ENCODE measurements at places on chromosomes 13 and 19.

DNA sequence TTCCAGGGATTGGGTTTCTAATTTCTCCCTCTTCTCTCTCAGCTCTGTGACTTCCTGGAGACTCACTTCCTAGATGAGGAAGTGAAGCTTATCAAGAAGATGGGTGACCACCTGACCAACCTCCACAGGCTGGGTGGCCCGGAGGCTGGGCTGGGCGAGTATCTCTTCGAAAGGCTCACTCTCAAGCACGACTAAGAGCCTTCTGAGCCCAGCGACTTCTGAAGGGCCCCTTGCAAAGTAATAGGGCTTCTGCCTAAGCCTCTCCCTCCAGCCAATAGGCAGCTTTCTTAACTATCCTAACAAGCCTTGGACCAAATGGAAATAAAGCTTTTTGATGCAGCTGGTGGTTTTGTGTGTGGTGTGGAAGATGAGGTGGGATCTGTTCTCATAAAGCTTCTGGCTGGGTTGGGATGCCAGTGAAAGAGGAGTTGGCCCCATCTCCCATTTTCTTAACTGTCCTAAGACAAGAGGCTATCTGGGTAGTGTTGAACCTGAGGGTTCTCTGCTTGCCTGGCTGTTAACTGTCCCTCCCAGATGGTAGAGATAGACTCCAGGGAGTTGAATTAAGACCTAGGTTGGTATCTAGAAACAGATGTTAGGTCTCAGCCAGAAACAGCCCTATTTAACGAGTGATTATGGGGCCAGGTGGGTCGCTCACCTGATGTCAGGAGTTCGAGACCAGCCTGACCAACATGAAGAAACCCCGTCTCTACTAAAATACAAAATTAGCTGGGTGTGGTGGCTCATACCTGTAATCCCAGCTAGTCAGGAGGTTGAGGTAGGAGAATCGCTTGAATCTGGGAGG, 1.6 kb downstream of the FTL start:
- no peak for DNase-seq

DNA sequence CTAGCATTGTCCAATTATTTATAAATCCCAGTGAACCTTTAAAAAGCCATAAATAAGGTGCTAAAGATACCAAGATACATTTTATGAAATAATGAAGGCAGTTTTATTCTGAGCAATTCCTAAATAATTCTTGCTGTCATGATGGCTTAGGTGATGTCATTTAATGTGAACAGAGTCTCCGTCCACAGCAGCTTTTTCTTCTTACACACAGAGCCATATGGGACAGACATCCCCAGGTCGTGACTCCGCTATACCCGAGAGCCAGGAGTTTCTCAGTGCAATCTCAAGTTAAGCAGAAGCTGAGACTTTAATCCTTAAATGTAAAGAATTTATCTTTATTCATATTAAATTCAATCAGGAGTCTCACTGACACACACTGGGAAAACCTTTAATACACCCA, 29.7 kb downstream of the EFNB2 start:
- no peak for DNase-seq

DNA sequence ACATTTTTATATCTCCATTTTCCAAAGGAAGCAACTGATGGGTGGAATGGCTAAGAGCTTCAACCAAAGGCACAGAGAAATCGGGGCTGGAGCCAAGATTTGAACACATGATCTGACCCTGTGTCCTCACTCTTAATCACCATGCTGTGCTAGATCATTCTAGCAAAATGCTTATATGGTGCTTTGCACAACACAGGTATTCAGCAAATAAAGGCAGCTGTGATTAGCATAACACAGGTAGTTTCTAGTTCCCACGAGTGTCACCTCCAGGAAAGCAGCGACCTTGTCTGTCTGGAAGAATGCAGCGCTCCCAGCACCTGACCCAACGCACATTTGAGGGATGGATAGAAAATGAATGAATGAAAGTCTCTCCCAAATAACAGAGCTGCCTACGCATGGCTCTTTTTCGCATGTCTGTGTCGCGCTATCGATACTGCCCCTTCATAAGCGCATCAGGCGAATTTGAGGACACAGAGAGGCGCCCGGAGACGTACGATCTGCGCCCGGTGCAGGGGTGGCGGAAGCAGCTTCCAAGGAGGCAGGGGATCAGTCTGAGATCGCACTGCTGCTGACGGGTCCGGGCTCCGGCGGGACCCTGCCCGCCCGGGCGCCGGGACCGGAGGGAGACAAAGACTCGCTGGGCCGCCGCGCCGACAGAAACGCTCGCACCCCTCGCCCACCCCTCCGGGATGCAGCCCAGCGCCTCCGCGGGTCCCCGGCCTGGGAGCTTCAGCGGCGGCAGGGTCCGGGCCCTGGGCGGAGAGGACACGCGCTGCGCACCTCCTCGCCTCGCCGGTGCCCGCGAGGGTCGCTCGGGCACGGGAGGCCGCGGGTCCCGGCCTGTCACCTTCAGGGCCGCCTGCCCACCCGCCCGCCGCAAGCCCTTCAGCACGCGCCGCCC, 609 bp downstream of the EPS15L1 start:
- no peak for DNase-seq

DNA sequence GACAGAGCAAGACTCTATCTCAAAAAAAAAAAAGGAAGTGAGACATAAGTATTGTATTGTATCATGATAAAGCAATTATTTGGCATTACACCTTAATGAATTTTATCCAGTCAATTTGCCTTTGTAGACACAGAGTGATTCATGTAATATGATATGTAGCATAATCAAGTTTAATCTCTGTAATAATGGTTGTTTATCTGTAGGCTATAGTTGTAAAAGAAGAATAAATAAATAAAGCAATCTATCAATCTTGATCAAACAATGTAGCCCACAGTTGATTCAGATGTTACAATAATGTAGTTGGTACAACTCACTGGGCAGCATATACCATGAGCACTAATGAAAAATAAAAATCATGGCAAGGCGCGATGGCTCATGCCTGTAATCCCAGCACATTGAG, 28.5 kb upstream of the CEACAM20 start:
- DNase-seq = no peak

GRCh38 chr13:44523146-44524015, 52.7 kb downstream of the TSC22D1 start:
- no peak for DNase-seq

GRCh38 chr13:36282821-36283432, 14.7 kb downstream of the CCDC169 start:
- no peak for DNase-seq

DNA sequence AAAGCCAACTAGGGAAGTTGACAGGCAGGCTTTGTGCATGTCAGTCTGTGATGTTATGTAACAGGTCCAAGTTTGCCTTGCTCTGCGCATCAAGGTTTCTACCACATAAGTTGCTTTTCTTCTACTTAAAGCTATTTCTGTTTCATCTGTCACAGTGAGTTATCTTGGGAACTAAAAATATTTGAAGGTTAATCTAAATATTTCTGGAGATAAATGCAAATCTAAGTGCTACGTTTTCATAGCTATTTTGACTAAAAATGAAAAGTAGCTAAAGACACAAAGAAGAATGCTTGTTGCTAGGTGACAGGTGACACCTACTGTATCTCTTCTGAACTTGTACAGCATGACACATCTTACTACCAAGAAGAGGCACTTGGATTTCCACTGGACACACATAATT, 135.6 kb downstream of the KLF12 start:
- no peak for DNase-seq

GRCh38 chr13:51347099-51347498, 7.6 kb downstream of the SERPINE3 start:
- DNase-seq = no peak

DNA sequence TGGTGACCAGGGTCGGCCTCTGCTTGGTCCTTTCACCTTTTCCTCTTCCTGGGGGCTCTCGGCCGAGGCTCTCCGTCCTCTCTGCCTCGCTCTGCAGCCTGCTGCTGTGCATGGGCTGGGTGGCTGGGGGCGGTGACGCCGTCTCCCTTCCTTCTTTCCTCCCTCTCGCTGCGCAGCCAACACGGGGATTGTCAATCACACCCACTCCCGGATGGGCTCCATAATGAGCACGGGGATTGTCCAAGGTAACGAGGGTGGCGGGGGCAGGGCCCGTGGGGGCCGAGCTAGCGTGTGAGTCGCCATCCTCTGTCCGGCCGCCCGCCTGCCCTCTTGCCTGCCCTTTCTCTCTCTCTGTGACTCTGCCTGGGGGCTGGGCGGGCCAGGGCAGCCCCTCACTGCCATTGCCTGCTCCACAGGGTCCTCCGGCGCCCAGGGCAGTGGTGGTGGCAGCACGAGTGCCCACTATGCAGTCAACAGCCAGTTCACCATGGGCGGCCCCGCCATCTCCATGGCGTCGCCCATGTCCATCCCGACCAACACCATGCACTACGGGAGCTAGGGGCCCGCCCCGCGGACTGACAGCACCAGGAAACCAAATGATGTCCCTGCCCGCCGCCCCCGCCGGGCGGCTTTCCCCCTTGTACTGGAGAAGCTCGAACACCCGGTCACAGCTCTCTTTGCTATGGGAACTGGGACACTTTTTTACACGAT, 7.1 kb downstream of the YIPF2 start:
- DNase-seq = no peak

Data from activated CD8-positive, alpha-beta memory T cell treated with anti-CD3 and anti-CD28 coated beads for 1 hour (primary cell).